Activated T-cell treated with anti-CD3 and anti-CD28 coated beads for 24 hours (primary cell): ENCODE measurements at places on chromosomes 1 and 21.

- DNase-seq, result no peak
Measured at GRCh38 chr1:158049853-158050252, 56.4 kb downstream of the KIRREL1 start.

DNA sequence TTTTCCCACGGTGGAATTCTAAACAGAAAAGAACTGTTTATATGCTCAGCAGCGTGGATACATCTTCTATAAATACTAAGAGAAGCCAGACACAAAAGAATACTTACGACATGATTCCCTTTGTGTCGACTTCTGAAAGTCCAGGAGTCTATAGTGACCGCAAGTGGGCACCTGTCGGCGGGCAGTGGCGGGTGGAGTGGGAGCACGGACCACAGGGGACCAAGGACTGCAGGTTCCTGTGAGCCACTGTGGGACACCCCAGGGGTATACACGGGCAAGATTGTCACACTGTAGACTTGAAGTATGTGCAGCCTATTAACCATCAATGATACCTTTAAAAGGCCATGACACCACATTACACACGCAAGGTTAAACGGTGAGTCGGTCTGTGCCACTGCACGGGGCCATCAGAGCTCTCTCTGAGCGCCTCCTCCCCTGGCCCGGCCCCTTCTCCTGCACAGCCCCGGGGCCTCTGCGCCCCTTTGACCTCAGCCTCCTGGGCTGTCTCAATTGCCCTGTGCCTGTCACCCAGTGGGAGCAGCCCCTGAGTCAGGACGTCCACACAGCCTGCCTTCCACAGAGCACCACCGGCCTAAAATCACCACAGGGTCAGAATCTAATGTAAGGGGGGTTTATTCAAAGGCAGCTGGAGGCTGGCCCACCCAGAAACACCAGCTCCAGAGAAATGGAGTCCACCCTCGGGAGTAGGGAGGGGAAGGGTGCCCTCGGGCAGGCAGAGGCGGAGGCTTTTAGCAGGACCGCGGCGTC lies 90.0 kb upstream of the COL6A1 start:
- DNase-seq, result no peak

GRCh38 chr1:77126307-77126706 lies 92.9 kb downstream of the PIGK start:
- no peak for DNase-seq

GRCh38 chr1:186753241-186753640 lies 73.0 kb upstream of the PTGS2 start:
- no peak for DNase-seq

GRCh38 chr1:24301785-24302175 lies 17.4 kb upstream of the GRHL3 start:
- no peak for DNase-seq

DNA sequence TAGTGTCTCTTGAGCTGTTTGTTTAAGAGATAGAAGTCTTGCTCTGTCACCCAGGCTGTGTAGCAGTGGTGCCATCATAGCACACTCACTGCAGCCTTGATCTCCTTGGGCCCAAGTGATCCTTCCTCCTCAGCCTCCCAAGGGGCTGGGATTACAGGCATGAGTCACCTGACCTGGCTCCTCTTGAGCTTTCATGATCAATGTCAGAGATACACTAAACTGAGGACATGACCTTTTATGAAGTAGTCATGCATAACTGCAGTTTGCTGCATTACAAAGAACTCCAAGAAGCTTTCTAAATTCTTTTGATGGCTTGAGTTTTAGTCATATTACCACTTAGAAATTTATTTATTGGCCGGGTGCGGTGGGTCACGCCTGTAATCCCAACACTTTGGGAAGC lies 77.7 kb downstream of the CC2D1B start:
- DNase-seq, result no peak

- no peak for DNase-seq
Measured at GRCh38 chr1:87863317-87863716, 534.6 kb downstream of the LMO4 start.

- DNase-seq, result no peak
Measured at GRCh38 chr1:193060938-193061337, 1.5 kb downstream of the RO60 start.

GRCh38 chr1:29355375-29355774 lies 119.1 kb downstream of the PTPRU start:
- no peak for DNase-seq

DNA sequence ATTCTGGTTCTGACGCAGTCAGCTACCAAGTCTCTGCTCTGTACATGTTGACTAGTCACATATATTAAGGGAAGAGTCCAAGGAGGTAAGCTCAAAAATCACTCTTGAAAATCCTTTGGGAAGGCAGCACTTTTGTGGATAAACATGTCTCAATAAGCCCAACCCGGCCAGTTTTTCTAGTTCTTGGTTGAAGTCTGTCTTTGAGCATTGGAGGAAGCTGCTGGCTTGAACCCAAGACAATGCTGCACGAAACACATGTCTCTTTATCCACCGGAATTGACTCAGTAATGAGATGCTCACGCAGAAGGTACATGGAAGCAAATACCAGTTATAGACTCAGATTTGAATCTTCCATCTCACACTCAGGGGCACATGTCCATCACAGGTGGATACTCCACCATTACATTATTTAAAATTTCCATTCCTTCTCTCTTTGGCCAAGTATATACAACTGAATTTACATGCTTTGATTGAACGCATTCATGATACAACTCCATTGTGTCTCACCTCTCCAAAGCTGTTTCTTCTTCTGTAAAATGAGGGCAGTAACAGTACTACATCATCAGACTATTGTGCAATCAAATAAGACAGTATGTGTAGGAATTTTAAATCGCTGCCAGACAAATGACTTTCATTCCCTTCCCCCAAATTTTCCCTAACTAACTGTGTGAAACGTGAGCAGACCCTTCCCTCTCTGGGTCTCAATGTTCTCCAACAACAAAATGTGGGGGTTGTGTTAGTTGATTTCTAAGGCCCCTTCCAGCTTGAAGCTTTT lies 9.6 kb upstream of the GUCA2A start:
- DNase-seq, result no peak

- no peak for DNase-seq
Measured at GRCh38 chr21:29018540-29018939, 609 bp downstream of the RWDD2B start.

GRCh38 chr1:78691995-78692747 lies 42.5 kb downstream of the IFI44 start:
- no peak for DNase-seq

- DNase-seq, result no peak
Measured at GRCh38 chr21:46229133-46229922, 754 bp upstream of the LSS start.

GRCh38 chr1:20233866-20234265 lies 47.5 kb upstream of the PLA2G2C start:
- DNase-seq, result no peak

DNA sequence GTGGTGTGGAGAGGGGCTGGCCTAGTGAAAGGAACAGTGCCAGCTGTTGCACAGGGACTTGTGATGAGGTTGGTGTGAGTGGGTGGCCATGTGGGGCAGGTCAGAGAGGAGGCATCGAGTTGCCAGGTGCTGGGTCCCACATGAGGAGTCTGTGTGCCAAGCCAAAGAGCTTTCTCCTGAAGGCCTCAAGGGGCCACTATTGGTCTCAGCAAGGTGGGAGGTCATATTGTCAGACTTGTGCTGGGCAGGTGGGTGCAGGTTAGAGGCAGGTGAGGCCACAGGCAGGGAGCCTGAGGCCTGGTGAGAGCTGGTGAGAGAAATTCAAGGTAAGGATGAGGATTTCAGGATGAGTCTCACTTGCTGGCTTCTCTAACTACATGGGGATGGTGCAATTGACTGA lies 256.8 kb downstream of the DISC1 start:
- DNase-seq, result no peak

DNA sequence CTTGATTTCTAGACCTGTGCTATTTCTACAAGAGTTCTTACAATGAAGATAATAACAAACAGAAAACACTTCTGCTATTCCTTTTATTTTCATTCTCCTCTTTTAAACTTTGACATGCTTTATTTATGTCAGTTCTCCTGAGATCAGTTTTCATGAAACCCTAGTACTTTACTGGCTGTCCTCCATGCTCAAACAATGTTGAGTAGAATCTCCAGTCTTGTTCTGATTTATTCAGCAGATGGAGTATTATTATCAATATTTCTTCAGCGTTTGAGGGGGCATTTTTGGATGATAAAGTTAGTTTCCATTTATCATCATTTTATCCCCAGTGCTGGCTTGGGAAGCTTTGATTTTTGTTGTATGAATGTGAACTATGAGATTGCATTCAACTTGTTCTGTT lies 85.9 kb upstream of the WARS2 start:
- DNase-seq, result no peak

DNA sequence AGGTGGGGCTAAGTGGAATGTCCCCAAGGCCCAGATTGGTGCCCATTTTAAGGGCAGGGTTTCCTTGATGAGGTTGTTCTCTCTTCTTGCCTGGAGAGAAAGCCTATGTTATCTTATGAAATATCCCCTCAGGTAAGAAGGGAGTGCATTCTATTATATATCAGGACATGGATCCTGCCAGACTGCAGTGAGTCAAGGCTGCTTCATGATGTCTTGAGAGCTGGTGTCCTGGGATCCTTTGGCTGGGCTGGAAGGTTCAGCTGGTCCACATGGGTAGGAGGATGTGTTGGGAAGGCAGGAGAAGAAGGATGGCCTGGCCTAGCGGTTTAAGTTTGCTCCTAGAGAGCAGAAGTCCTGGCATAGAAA lies 207.6 kb downstream of the ROR1 start:
- no peak for DNase-seq

GRCh38 chr1:186605762-186606350 lies 74.4 kb downstream of the PTGS2 start:
- DNase-seq, result no peak

GRCh38 chr1:100423832-100424337 lies 71.6 kb downstream of the CDC14A start:
- DNase-seq, result no peak

DNA sequence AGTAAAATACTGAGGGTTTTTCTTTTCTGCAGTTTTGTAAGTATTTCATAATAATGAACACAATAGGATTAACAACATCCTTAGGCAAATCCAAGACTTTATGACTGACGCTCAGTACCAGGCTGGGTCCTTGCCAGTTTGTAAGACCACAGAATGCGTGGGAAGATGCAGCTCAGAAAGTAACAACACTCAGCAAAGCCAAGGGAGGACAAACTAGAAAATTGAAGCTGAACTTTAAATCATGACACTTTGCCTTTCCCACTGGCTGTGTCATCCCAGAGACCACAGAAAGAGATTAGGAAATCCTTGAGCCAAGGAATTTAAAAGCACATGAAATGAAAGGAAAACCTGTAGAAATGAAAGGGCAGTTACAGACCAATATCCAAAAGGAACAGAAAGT lies 426.3 kb upstream of the CHRM3 start:
- no peak for DNase-seq

GRCh38 chr1:81666586-81666985 lies 134.1 kb upstream of the ADGRL2 start:
- no peak for DNase-seq

GRCh38 chr21:32442566-32443318 lies 30.2 kb downstream of the EVA1C start:
- no peak for DNase-seq

DNA sequence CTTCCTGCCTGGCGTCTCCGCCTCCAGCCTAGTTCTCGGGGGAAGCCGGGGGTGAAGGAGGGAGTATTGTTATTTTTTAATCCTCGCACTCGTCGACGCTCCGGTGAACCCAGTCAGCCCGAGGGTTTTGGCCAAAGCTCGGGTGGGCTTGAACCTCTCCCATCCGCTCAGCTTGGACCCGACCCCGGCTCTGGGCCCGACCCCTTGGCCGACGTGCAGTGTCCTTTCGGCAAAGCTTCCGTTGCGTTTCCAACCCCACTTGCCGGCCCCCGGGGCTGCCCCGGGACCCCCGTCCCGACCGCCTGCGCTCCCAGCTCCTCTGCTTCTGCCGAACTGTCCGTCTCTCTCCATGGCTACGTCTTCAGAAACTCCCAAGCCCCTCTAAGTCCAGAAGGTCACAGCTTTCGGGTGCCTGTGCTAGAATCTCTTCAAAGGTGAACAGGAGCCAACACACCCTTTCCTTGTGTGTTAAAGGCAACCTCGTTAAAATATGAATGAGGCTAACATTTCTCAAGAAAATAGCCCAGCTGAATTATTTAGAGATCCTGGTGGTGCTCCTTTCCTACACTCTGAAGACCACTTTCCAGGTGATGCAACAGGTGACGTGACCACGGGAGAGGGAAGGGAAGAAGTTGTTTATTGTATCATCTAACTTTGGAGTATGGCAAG lies 647 bp downstream of the DESI2 start:
- DNase-seq, result no peak

GRCh38 chr1:158916085-158916484 lies 15.3 kb upstream of the PYHIN1 start:
- DNase-seq, result no peak

DNA sequence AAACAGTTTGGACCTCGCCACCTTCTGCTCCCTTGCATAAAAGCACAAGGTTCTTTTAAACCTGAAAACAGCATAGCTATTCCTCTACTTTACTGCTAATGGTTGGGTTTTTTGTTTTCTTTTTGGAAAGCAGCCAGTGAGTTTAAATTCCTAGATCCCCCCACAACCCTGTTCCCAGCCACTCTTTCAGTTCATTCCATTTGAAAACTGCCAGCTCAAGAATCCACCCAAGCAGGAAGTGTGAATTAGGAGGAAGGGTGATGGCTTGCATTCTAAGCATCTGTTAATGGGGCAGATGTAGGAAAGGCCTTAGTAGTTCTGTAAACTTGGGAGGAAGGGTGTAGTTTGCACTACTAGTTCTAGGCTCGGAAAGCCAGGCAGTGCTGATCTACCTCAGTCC lies 172.9 kb upstream of the HOOK1 start:
- no peak for DNase-seq

- DNase-seq, result no peak
Measured at GRCh38 chr1:7012461-7012924, 227.2 kb downstream of the CAMTA1 start.

- no peak for DNase-seq
Measured at GRCh38 chr1:30304080-30304479, 419.3 kb downstream of the MATN1 start.

GRCh38 chr21:37384416-37384815 lies 17.8 kb downstream of the DYRK1A start:
- no peak for DNase-seq

DNA sequence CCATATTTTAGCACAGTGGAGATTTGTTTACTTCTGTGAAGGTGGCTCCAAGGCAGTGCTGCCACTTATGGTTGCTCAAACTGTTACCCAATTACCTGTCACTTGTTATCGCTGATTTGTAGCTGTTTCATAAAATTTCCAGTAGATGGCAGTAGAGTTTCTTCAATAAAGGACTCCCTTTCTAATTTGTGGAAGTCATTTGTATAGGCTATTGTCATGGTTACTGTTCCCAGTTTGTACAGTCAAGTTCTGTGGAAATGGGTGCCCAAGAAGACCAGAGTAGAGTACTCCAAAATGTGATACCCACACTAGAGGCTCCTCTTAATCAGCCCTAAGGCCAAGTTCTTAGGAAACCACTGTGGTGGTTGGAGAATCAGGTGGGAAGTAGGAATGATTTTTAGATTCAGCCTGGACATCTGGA lies 186.1 kb downstream of the CLEC20A start:
- DNase-seq, result no peak
